ENCODE measurements at places on chromosomes 12 and 14.

GRCh38 chr12:88802096-88802706 is 221.9 kb upstream of the KITLG start:
- DNase-seq = peak; percentile 58

- DNase-seq = no peak
Measured at GRCh38 chr12:26255893-26256645, 60.7 kb downstream of the SSPN start.

DNA sequence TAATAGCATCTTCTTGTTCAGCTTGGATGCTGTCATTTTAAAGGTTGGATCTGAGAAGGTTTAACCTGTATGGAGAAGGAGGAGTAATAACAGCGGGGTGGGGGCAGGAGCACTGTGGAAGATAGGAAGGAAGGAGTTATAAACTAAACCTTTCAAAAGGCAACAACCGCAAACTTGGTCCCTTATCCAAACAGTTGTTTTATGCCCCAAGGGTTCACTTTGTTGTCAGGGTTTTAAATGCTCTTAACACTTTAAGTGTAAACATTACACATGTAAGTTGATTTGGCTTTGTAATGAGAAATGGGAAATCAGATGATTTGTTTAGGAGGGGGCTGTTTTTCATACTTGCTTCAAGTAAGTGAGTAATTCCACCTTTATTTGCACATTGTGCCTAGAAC is 3.0 kb downstream of the NPAS3 start:
- no peak for DNase-seq

DNA sequence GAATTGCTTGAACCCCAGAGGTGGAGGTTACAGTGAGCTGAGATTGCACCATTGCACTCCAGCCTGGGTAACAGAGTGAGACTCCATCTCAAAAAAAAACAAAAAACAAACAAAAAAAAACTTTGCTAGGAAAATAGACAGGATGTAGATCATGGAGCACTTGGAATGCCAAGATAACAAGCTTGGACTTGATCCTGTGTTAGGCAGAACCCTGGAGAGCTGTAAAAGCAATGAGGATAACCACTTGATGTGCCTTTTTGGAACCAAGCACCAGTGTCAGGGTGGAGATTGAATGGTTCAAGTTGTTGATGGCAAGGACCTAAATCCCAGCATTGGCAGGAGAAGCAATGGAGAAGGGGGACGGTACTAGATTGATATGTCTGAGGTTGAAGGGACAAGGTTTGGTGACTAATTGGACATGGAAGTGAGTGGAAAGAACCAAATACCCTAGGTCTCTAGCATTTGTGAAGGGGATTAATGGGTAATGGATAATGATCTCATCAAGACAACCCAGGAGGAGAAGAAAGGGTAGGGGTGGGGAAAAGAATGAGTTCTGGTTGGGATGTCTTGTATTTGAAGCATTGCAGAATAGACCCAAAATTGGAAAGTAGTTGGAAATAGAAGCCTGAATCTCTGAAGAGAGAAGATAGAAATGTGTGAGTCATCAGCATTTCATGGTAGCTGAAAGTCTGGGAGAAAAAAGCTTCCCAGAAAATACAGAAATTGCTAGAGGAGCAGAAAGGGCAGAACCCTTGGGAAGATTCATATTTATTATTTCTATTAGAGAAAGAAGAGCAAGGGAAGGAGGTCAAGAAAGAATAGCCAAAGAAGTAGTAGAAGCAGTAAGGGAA is 176.7 kb downstream of the NUAK1 start:
- no peak for DNase-seq

DNA sequence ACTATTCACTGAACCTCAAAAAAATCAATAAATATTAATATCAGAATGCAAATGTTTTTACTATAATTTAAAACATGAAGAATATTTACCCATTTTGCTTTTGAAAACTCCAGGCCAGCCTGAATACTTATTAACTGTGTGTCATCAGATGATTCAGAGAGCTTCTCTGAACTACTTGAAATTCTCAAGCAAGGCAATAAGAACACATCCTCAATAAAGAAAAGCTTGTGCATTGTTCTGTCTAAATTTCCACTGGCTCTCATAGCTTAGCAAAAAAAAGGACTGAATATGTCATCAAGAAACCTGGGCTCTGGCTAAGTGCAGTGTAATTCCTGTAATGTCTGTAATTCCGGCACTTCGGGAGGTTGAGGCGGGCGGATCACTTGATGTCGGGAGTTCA is 194.1 kb downstream of the BTG1 start:
- no peak for DNase-seq

- DNase-seq = no peak
Measured at GRCh38 chr12:22797701-22798100, 172.7 kb downstream of the ETNK1 start.

GRCh38 chr12:92295523-92295922 is 149.9 kb upstream of the BTG1 start:
- DNase-seq = no peak

GRCh38 chr14:81868172-81868571 is 334.5 kb upstream of the SEL1L start:
- no peak for DNase-seq

DNA sequence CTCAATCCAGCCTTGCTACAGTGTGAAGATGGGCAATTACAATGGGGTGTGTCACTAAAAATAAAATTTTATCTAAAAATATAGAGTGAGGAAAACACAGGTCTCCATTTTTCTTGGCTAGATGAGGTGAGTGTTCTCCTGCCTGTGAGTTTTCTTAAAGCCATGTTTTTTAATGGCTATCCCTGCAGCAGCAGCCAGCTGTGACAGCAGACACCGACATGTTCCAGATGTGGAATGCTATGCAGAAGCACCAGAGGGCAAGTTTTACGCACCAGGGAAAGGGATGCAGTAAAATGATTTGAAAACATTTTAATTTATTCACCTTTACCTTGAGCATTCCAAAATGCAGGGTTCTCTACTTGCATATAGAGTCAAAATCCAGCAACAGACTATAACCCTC is 577.0 kb upstream of the STXBP6 start:
- DNase-seq = no peak

GRCh38 chr12:49092086-49092815 is 2.4 kb downstream of the DHH start:
- peak; percentile 56 for DNase-seq

GRCh38 chr12:43112101-43112920 is 439.7 kb downstream of the ADAMTS20 start:
- no peak for DNase-seq

DNA sequence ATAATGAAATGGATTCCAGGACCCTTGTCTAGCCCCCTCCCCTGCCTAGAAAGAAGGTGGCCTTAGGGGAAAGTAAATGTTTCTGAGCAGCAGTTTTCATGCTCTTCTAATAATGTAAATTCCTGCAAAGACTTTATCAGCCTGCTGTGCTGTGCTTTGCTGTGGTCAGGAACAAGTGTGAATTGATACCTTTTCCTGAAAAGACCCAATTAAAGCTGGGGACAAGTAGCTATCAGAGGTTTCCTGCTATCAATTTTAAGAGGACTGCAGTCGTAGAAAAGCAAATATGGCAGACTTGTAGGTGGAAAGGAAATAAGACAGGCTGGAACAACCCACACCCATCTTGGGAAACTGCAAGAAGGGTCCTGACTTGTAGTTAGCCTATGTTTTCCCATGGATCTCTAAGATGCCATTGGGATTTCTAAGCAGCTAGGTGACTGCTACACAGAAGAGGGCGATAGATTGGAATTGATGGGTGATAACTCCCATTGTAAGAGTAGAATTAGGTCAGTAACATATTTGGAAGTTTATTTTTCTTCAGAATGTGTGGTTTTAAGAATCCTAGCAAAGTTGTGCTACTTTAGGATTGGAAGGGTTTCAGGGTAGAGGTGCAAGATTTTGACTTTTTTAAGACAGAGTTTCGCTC is 3.1 kb downstream of the DYNLL1 start:
- no peak for DNase-seq

- DNase-seq = no peak
Measured at GRCh38 chr14:94355191-94355794, 32.2 kb upstream of the SERPINA6 start.

DNA sequence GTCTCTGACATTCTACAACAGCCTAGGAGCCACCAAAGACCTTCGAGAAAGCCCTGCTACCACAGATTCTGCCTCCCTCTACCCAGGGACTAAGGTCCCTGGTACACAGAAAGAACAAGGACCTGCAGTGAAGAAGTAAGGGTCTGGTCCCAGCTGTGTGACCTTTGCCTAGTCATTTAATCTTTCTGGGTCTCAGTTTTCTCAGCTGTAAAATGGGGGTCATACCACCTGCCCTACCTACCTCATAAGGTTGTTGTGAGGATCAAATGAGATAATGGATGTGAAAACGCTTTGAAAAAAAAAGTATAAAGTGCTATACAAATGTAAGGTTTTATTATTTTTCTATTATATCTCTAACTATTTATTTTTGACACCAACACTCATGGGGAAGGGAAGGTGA is 5.2 kb upstream of the PRKAG1 start:
- DNase-seq = no peak

Data from GM12865 (cell line).